ENCODE measurements at places on chromosomes 6 and 20.

DNA sequence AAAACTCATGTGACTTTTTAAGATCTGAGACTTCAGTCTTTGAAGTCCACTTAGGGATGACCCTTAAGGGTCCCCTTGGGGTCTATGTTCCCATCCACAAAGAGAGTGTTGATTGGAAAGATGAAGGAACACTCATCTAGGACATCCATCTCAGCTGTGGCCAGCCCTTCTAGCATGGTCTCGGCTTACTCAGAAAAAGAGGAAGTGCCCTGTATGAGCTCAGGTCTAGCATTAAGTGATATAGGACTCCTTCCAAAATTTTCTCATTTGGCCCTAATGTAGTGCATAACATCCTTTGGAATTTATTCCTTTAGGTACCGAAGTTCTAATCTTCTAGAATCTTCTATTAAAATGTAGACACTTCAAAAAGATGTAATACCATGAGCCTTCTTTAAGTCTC lies 77.4 kb downstream of the NDUFAF5 start:
- no peak for DNase-seq

- DNase-seq, result no peak
These were observed 5.0 kb upstream of the GDF5 start for GRCh38 chr20:35443003-35443402.

- no peak for DNase-seq
These were observed 3.8 kb downstream of the SLC35B2 start for GRCh38 chr6:44253307-44254101.

DNA sequence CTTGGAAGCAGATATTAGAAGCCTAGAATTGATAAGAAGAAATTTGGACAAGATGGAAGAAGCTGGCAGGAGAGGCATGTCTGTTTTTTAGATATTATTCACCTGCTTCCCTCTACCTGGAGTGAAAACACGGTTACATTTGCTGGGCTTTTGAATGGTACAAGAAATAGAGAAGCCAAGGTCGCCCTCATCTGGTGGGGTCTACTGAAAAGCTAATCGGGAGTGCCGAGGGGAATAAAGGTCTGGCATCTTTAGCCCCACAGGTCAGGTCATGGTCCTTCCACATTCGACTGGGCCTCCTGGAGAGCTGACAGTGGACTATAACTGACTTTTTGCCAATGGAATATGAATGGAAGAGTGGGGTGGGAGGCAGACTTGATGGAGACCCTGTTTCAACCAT lies 4.6 kb upstream of the C2 start:
- DNase-seq, result no peak

DNA sequence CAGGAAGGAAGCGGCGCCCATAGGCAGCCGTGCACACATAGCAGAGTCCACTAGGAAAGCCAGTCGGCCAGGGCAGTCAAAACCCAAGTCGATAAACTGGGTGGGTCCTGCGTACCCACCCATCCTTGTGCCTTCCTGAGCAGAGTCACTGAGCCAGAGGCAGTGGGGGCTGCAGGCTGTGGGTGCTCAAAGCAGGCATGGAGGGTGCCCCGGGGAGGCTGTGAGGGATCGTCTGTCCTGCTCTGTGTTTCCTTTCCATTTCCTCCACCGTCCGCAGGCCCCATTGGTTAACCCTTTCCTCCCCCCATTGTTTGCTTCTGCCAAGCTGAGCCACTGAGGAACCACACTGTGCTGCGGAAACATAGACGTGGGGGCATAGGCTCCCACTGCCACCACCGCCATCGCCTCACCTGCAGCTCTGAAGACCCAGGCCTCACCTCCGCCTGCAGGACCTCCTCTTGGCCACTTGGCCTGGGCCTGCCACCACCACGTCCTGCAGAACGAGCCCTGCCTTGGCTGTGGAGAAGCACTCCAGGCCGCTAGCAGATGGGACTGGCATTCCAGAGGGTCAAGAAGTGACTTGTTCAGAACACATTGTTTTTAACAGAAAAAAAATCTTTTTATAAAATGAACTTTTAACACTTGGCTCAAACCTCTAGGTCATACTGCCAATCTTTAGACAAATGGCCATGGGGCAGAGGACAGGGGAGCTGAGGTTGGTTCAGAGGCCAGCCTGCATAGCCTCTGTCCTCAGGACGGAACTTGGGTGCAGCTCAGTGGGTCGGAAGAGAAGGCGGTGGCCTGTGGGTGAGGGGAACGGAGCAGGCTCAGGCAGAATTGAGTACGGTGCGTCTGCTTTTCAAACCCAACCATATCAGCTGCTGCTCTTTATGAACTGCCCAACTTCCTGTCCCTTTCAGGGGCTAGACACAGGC lies 52.6 kb downstream of the TCP11 start:
- DNase-seq, result no peak

Measured in activated CD4-positive, alpha-beta T cell treated with anti-CD3 and anti-CD28 coated beads, Interleukin-2, amount 50 U/mL, for 24 hours (primary cell).